Endothelial cell of umbilical vein (primary cell): ENCODE measurements at places on chromosomes 16 and 17.

GRCh38 chr16:25158401-25158800 is 46.9 kb downstream of the LCMT1 start:
- DNase-seq = no peak

- peak; percentile 37 for DNase-seq
Observed at GRCh38 chr17:82791532-82791931, 39.7 kb downstream of the TBCD start.

GRCh38 chr17:82178499-82179261 is 34.0 kb downstream of the CCDC57 start:
- no peak for DNase-seq

GRCh38 chr17:39752241-39752881 is 14.6 kb downstream of the GRB7 start:
- DNase-seq = no peak

DNA sequence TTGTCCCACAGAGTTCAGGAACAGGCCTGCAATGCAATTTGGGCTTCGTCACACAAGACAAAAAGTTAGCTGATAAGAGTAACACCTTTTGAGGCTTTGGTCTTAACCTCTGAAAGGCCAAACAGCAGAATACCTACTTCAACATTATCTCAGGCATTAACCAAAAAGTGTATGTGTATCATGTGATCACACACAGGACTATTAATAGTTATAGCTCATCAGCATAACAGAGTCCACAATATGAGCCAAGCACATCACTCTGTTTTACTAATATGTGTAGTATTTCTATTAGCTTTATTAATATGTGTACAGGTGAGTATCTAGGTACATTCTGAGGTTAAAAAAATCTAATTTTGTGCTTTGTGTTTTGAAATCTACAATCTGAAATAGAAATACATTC is 30.8 kb downstream of the MYO1D start:
- no peak for DNase-seq
